ENCODE measurements at places on chromosomes 3 and 15.

- no peak for DNase-seq
Observed at GRCh38 chr3:30954426-30954825, 60.0 kb upstream of the GADL1 start.

DNA sequence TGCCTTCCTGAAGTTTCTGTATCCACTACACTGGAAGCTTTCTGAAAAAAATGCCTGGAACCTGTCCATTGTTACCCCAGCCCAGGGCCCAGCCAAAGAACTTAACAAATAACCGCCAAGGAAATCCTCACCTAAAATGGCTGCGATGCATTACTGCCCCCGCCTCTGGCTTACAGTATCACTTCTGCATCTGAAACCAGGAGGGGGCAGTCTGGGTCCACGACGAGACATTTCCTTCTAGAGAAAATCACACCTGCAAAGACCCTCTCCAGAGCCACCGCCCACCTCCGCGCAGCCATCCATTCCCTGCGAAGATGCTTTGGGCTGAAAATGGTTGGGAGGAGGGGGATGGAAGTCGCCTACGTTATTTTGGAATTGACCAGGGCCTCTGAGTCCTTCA, 22.4 kb upstream of the CELF6 start:
- peak; percentile 62 for DNase-seq

DNA sequence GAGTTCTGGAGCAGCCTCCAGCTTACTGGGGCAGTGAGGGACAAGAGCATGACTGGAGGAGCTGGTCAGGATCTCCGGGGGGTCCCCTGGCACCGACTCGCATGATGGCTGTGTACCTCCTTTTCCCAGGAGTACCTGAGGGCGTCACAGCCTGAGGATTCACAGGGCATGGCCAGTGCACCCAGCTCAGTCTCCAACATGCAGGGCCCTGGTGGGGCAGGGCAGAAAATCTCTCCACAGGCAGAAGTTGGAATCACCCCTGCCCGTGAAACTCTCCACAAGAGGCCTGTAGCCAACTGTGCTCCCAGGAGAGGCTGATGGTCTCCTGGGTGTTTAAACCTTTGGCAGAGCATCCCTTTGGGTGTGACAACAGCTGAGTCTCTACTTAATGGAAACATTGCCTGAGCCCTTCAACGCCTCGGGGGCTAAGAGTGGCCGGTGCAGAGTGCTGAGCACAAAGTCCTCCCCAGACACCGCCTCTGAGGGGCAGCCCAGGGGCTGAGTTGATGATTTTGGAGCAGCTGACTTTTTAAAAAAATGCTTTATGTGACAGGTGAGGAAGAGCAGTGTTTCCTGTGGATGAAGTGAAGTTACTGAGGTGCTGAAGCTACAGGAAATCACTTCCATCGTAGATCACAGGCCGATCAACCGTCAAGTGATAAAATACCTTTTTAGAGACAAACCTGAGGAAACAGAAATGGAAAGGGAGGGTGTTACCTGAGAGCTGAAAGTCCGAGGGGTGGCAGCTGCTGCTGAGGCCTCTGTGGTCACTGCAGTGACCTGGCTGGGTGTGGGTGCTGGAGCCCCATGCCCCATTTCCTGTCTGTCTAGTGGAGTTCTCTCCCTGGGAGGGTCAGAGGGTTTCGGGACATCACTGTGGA, 21.9 kb upstream of the CXCR6 start:
- no peak for DNase-seq

DNA sequence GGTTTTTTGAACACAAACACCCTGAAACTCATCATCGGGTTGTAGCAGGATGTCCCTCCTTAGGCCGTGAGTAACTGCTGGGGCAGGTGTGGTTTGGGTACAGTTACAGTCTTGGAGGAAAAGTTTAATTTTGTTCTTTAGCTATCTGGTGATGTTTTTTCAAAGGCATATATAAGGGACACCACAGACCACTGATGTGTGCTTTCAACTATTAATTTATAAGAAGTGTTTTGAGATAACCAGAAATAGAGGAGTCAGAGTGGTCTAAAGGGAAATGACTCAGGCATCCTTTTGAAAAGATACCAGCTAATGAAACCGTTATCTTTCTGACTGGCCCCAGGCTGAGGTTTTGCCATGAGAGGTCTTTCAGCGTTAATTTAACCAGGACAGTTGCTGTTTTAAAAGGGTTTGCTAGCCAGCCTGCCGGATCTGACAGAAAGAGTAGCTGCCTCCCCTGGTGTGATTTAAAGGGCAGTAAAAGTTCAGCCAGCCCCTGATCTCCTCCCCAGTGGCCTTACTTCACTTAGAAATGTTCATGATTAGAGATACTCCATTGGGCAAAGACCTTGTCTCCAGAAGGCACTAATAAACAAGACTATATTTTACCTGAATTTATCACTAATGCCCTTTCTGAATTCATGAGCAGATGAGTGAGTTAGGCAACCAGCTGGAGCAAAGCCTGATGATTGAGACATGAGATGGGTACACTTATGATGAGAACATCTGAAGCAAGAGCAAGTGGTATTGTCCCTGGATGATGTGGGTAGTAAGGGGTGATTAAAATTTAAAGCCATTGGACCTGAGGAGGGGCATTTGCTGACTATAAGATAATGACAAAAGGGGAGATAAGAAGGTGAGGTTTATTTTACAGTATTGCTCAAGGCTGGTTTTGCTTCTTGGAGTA, 482.5 kb upstream of the TBL1XR1 start:
- DNase-seq = peak; percentile 88

DNA sequence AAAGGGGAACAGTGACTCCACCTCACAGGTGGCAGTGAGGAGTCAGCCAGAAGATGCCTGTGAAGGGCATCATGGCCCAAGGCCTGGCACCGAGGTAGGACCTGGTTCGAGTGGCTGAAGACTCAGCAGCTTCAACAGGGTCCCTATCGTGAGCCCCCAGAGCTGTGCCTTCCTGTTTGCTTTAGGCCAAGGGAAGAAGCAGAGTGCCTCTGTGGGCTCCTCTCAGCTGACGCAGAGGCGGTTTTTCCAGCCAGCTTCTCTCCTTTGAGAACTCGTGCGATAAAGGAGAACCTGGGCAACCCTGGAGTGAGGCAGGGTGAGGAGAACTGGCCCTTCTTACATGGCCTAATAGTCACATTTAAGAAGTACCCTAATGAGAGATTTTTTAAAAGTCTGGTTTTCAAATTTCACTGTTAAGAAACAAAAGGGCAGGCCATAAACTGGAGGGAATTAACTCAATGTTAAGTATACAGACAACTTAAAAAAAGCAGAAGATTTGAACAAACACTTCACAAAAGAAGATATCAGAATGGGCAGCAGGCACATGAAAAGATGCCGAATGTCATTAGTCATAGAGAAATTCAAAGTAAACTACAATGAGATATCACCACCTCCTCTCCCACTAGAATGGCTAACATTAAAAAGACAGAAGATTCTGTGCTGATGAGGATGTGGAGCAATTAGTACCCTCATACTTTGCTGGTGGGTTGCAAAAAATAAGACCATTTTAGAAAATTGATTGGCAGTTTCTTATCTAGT, 23.1 kb upstream of the MRPS22 start:
- no peak for DNase-seq

GRCh38 chr3:156353563-156353962, 201.4 kb downstream of the SSR3 start:
- no peak for DNase-seq

GRCh38 chr3:99818818-99819217, 1.2 kb downstream of the CMSS1 start:
- DNase-seq = no peak

GRCh38 chr15:97903971-97904572, 56.4 kb upstream of the ARRDC4 start:
- peak; percentile 46 for DNase-seq

DNA sequence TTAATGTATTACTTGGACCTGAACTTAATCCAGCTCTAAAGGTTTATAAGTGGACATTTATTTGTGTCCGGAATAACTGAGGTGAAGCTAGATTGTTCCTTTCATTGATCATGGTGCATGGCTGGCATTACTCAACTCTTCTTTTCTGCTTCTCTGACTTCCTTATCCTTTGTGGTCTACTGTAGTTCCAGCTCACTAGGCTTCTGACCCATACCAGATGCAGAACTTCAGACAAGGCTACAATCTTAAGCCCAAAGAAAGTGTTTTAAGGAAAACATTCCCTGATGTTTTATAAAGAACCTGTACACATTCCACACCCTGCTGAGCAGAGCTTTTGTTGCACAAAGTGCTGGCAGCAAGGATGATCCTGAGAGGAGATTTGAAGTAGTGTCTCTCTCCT, 250.8 kb upstream of the TGFBR2 start:
- peak; percentile 44 for DNase-seq

DNA sequence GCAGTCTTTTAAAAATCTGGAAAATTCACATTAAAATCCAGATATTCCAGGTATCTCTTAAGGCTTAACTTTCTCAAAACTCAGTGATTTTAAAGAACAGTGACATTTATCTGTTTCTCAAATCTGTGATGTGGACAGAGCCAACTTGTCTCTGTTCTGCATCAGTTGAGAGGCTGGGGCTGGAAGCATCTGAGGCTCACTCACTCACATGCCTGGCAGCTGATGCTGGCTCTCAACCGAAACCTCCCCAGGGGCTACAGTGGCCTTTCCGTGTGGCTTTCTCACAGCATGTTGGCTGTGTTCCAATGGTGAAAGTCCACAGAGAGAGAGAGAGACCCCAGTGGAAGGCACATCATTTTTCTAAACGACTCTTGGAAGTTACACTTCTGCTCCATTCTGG, 53.5 kb downstream of the CEMIP start:
- DNase-seq = no peak

- DNase-seq = no peak
Observed at GRCh38 chr15:64029110-64029509, 17.2 kb downstream of the DAPK2 start.

GRCh38 chr3:49081429-49081828, 12.4 kb downstream of the QRICH1 start:
- no peak for DNase-seq

- no peak for DNase-seq
Observed at GRCh38 chr3:8530581-8530980, 29.0 kb downstream of the LMCD1 start.

DNA sequence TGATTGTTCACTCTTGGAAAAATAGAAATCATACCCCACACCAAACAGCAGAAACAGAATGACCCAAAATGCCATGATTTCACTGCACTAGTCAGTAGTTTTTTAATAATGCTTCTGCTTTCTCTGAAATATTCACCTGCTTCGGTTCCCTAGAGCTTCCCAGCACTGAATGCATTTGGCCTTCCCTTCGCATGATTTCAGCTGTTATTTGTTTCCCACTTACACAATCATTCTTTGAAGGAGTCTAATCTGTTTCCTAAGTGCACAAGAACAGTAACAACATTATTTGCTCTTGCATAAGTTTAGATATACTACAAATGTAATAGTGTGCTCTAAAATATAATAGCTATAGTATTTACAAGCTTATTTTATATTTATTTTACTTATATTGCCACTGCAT, 178.7 kb downstream of the STAC start:
- DNase-seq = no peak

- DNase-seq = no peak
Observed at GRCh38 chr15:82043796-82044372, 1.9 kb downstream of the MEX3B start.

DNA sequence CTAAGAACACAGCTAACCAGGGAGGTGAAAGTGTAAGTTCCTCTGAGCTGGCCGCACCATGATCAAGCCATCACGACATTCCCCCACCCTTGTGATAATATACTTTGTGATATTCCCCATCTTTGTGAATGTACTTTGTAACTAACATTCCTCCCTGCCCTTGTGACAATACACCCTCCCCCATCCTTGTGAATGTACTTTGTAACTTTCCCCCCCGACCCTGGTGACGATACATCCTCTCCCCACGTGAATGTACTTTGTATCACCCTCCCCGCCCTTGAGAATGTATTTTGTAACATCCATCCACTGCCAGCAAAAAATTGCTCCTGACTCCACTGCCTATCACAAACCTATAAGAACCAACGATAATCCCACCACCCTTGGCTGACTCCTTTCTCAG, 20.2 kb upstream of the OR5H6 start:
- DNase-seq = no peak

DNA sequence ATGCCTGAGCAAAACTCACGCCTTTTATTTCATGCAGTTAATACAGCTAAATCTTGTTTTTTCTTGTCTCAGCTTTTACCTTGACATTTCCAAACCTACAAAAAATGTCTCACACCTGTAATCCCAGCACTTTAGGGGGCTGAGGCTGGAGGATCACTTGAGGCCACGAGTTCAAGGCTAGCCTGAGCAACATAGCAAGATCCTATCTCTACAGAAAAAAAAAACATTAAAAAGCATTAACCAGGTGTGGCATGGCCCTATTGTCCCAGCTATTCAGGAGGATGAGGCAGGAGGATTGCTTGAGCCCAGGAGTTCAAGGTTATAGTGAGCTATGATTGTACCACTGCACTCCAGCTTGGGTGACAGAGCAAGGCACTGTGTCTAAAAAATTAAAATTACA, 3.9 kb upstream of the TMEM212 start:
- no peak for DNase-seq

GRCh38 chr15:29420188-29420587, 150.6 kb upstream of the NSMCE3 start:
- peak; percentile 32 for DNase-seq

DNA sequence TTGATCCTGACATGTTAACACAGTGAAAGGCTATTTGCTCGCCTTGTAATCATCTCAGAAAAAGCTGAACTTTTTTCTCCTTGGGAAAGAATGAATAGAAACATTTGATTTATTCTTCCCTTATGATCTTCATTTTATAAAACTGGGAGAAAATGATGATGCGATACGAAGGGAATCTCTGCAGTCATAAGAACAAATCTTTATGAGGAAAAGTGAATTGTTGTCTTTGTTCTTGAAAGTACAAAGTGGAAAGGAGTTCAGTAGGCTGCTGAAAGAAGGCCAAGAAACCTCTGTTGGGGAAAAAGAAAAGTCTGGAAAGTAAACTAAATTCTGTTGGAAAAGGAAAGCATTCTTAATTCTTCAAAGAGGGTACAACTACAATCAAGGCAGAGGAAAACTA, 248.8 kb downstream of the NSUN3 start:
- DNase-seq = no peak

DNA sequence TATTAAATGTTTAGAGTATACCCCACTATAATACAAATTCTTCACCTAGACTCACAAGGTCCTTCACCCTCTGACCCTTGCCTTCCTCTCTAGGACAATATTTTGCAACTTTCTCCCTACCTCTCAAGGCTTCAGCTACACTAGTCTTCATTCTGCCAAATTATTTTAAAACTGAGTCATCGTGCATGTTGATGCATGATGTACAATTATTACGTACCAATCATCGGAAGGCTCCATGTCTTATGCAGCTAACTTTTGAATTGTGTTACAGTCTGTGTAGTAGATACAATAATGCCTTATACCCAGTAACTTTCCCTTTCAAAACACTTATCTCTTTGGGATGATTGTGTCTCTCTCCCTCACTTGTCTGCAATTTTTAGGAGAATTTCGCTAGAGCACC, 98.5 kb upstream of the ROBO2 start:
- no peak for DNase-seq
